PC-3 (cell line): ENCODE measurements at places on chromosomes 3 and 15. TPM values are rescaled to one million over a fixed set of nuclear protein-coding genes. Genes with fewer than 3 reads are reported as not detected.

GPR87 gene
- 13.3 and 14.5 TPM in 2 replicates for total RNA-seq

RASGRP1 gene
- total RNA-seq, result not detected in 2 replicates

XPC gene
- 24.3 and 26.1 TPM in 2 replicates for total RNA-seq

DNA sequence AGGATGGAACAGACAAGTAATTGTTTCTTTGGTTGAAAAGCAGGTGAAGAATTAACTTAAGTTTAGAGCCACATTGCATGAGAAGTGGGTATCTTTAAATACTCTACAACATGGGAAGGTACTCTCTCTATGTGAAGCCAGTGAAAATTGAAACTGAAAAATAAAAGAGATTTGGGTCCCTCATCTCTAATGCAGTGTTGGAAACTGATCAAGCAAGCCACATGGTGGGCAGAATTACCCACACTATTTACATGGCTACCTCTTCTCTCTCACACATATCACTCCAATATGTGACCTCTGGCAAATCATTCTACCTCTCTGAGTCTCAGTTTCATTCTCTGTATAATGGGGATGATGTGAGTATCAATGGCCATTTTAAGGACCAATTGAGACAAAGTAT is 339.0 kb downstream of the IL5RA start:
- no peak for DNase-seq

GRCh38 chr3:138888560-138888959 is 53.8 kb upstream of the PIK3CB start:
- no peak for DNase-seq

DNA sequence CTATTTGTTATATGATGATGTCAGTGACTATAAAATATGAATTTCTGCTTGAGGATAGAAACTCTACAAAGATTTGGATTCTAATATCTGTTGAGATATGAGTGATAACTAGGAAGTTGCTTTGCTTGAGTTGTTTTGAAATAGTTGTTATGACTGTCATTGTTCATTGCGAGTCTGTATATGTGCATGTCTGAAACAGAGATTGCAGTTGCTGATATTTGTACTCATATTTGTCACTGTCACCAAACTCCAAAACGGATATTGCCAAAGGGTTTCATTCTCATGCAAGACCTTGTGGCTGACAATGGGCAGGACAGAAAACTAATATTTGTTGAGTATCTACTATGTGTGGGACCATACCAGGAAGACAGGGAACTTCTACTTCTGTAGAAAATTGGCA is 240.2 kb downstream of the CD47 start:
- no peak for DNase-seq

DNA sequence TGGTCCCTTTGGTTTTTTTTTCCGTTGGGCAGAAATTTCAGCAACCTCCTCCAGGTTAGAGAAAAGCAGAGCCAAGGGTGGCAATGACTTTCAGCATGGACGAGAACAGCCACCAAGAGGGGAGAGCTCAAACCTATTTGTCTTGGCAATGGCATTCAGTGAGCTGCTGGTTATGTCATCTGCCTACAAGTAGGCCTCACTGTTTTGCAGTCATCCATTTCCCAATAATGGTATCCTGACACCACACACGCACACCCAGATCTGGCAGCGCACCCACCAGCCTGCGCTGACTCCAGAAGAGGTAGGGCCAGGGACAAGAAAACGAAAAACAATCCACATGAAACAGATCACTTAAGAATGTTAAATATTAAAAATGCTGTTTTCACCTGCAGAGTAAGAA is 92.3 kb downstream of the MAGI1 start:
- no peak for DNase-seq

DNA sequence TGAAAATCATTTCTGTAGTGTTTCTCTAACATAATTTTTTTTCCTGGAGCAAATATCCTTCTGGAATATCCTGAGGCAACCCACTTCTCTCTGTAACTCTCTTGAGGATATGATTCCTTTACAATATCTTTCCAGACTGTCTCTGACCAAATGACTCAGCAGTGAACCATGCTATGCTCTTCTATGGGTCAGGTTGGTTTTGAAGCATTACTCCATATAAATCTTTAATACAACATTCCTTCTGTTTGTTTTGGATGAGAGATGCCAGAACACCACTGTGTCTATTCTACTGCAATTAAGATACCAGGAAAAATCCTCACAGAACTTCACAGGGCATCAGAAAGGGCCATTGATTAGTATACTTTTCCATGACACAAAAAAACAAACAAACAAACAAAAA is 626.4 kb upstream of the ZNF385D start:
- DNase-seq, result peak; percentile 83
